ENCODE measurements at places on chromosomes 4 and X. TPM values are rescaled to one million over a fixed set of nuclear protein-coding genes. Genes with fewer than 3 reads are reported as not detected.

GRCh38 chr4:20253735-20254409 lies 2.2 kb downstream of the SLIT2 start:
- peak overlapping the region; percentile 80 for H3K4me3 ChIP-seq
- peak; percentile 38 for DNase-seq
- H3K4me1 ChIP-seq = no peaks in the 10 kb centered on the region
- no peaks in the 10 kb centered on the region for H3K27me3 ChIP-seq
- no peaks in the 10 kb centered on the region for H3K36me3 ChIP-seq
- H3K27ac ChIP-seq = peak overlapping the region; percentile 79

DNA sequence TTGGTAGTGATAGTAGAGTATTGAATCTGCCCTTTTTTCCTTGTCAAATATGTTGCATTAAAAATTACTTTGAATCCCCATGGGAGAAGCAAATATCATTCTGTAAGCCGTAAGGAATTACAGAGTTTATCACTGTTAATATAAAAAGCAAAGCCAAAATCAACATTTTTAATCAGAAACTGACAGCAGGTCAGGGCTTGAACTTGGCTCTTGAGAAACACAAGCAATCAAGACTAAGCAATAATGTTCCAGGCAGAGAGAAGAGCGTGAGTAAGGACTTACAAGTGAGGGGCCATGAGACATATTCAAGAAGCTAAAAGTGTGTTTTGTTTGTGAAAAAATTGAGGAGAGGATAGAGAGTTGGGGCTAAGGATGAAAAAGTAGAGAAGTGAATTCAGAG lies 68.2 kb downstream of the ARHGAP6 start:
- no peaks in the 10 kb centered on the region for H3K27me3 ChIP-seq
- H3K27ac ChIP-seq = peak overlapping the region; percentile 4
- no peak for DNase-seq
- no peaks in the 10 kb centered on the region for H3K36me3 ChIP-seq
- H3K4me1 ChIP-seq = no peaks in the 10 kb centered on the region

GRCh38 chr4:150818661-150819060 lies 196.4 kb downstream of the LRBA start:
- H3K27me3 ChIP-seq = no peaks in the 10 kb centered on the region
- DNase-seq = no peak
- no peak overlapping the region for H3K27ac ChIP-seq
- no peaks in the 10 kb centered on the region for H3K4me1 ChIP-seq

- no peaks in the 10 kb centered on the region for H3K27me3 ChIP-seq
- H3K4me1 ChIP-seq = no peaks in the 10 kb centered on the region
- H3K27ac ChIP-seq = peak overlapping the region; percentile 63
- no peaks in the 10 kb centered on the region for H3K36me3 ChIP-seq
Measured at GRCh38 chr4:86032476-86033022, 327.3 kb downstream of the MAPK10 start.

TRIML2 gene
- total RNA-seq = not detected

GPR82 gene
- total RNA-seq = not detected

RAB40AL gene
- 1.5 TPM for total RNA-seq

SPANXN4 gene
- total RNA-seq = not detected

PFKFB1 gene
- not detected for total RNA-seq

GRCh38 chrX:130060122-130061069 lies 49.9 kb downstream of the ELF4 start:
- H3K36me3 ChIP-seq = no peaks in the 10 kb centered on the region
- peak overlapping the region; percentile 12 for H3K4me3 ChIP-seq
- no peaks in the 10 kb centered on the region for H3K27me3 ChIP-seq
- H3K27ac ChIP-seq = peak overlapping the region; percentile 38
- DNase-seq = peak; percentile 82

STATH gene
- not detected for total RNA-seq

DNA sequence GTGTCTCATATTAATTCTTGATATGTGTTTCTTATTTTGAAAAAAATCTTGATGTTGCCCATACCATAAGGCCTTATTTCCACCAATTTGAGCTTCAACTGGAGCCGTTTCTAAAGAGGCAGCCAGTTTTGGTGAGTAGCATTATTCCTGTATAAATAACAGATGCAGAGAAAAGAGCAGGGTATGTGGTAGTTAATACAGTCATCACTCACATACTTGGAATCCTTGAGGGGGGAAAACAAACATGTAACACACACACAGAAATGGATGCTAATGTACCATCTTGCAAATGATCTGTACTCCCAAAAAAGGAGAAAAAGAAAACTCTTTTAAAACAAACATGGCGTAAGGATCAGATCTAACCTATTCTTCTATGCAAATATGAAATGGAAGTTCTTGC lies 389.7 kb downstream of the GPM6A start:
- no peaks in the 10 kb centered on the region for H3K36me3 ChIP-seq
- H3K27me3 ChIP-seq = no peaks in the 10 kb centered on the region
- DNase-seq = no peak
- H3K4me1 ChIP-seq = no peaks in the 10 kb centered on the region

MCTS1 gene
- 36.1 TPM for total RNA-seq

DNA sequence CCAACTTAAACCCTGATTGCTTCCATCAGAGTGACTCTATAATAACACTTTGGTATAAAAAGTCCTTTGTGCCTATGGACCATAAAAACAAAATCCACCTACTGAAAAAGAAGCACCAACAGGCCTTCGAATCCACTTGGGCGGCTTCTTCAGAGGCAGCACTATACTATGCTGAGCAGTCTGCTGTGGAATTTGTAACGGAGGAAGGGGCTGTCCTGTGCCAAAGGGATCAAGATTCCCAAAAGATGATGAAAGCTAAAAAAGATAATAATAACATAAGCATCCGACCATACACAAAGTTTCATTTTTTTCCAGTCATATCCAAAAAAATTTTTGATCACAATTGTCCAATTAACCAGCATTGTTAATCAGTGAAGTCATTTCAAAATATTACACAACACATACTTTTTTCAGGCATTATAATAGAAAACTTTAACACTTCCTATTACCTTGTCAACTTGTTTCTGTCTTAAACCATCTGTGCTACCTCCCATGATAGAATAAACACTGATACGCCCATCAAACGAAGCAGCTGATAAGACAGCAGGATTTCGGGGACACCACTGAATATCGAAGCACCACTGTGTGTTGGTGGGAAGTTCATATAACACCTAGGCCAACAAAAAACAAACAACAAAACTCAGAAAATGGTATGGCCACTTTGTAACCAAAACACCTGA lies 24.1 kb downstream of the SEC31A start:
- DNase-seq = no peak
- H3K27ac ChIP-seq = no peak overlapping the region
- H3K36me3 ChIP-seq = no peaks in the 10 kb centered on the region
- H3K27me3 ChIP-seq = no peaks in the 10 kb centered on the region

PPBP gene
- not detected for total RNA-seq

GYG2 gene
- 2.4 TPM for total RNA-seq

- no peaks in the 10 kb centered on the region for H3K27me3 ChIP-seq
- H3K4me3 ChIP-seq = no peak overlapping the region
- no peak for DNase-seq
- H3K27ac ChIP-seq = no peak overlapping the region
- no peaks in the 10 kb centered on the region for H3K36me3 ChIP-seq
Measured at GRCh38 chr4:24070117-24070516, 180.3 kb upstream of the PPARGC1A start.

GRCh38 chr4:48604527-48604926 lies 114.5 kb downstream of the ZAR1 start:
- H3K4me3 ChIP-seq = no peak overlapping the region
- DNase-seq = no peak
- no peak overlapping the region for H3K27ac ChIP-seq
- H3K36me3 ChIP-seq = no peaks in the 10 kb centered on the region
- no peaks in the 10 kb centered on the region for H3K27me3 ChIP-seq

GRCh38 chrX:44874420-44875184 lies 1.6 kb downstream of the KDM6A start:
- H3K36me3 ChIP-seq = no peaks in the 10 kb centered on the region
- H3K4me1 ChIP-seq = peaks cover 4% of the 10 kb centered on the region
- H3K4me3 ChIP-seq = peak overlapping the region; percentile 93
- DNase-seq = no peak
- peak overlapping the region; percentile 99 for H3K27ac ChIP-seq

DNA sequence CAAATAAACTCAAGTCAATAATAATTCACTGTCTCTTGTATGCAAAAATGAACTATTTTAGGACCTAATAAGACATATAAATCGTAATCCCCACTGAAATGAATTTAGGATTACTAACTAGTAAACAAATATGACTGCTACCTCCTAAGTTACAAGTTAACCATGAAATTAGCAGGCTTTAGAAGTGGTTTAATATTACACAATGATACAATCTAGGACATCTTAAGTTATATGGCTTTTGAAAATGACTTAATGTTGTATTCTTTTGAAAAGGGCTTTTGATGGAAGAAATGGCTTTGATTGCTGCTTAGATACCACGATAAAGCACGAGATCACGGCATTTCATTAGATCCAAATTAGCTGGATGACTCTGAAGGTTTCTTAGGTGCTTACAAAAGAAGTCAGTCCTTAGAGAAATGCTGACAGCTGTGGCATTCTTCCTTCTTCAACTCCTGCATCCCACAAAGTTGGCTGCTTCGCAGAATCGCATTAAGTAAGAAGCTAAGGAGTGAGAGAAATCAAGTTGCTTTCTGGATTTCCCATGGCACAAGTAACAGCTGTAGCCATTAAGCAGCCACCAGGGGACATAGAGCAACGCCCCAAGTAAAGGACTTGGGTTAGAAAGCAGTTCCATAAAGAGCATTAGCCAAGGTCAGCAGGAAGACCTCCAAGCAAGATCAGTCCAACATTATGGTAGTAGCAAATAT lies 6.9 kb downstream of the SLC10A7 start:
- H3K4me3 ChIP-seq = no peak overlapping the region
- no peaks in the 10 kb centered on the region for H3K27me3 ChIP-seq
- DNase-seq = no peak
- no peak overlapping the region for H3K27ac ChIP-seq
- H3K36me3 ChIP-seq = no peaks in the 10 kb centered on the region
- no peaks in the 10 kb centered on the region for H3K4me1 ChIP-seq

DNA sequence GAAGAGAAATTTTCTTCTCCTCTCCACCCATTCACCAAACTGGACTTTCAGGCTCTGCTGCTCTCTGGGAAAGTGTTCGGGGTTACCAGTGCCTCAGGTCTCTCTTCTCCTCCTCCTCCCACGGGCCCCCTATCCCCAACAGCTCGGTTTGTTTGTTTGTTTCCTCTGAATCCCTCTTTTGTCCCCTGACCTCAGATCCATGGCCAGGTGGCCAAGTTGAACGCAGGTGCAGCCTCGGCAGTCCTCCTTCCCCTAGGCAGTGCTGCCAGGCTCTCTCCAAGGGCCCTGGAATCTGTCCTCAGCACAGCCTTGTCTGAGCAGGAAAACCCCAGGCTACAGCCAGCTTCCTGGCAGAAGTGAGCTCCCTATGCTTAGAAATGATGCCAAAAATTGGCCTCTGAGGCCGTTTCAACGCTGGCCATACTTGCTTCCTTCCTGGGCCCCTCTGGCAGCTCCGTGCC lies 60.0 kb downstream of the FHDC1 start:
- DNase-seq = no peak
- H3K27ac ChIP-seq = peak overlapping the region; percentile 44
- no peaks in the 10 kb centered on the region for H3K27me3 ChIP-seq
- no peaks in the 10 kb centered on the region for H3K36me3 ChIP-seq
- no peaks in the 10 kb centered on the region for H3K4me1 ChIP-seq

DNA sequence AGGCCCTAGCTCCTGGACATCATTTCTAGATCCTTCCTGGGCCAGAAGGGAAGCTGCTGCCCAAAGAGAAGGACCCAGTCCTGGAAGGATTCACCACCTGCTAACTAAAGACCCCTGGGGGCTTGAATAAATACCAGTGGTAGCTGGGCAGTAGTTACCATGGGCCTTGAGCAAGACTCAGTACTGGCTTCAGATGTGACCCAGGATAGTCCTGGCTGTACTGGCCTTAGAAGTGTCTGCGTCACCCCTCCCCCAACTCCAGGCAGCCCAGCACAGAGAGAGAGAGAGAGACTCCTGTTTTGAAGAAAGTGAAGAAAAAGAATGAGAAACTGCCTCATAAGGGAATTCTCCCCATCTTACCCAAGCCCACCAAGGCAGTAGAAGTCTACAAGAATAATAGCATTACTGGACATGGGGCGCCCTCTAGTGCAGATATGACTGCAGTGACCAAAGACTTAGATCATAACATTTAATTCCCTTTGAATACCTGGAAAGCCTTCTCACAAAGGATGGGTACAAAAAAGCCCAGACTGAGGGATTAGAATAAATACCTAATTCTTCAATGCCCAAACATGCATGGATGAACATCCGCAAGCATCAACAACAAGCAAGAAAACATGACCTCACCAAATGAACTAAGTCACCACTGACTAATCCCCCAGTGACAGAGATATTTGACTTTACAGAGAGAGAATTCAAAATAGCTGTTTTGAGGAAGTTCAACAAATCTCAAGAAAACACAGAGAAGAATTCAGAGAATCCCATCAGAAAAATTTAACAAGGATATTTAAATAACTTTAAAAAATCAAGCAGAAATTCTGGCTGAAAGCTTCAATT lies 171.8 kb downstream of the HNRNPD start:
- no peak for DNase-seq
- H3K36me3 ChIP-seq = no peaks in the 10 kb centered on the region
- no peaks in the 10 kb centered on the region for H3K27me3 ChIP-seq
- no peak overlapping the region for H3K27ac ChIP-seq
- H3K4me3 ChIP-seq = no peak overlapping the region

OCRL gene
- 34.7 TPM for total RNA-seq

PF4V1 gene
- total RNA-seq = not detected

- H3K27me3 ChIP-seq = no peaks in the 10 kb centered on the region
- no peak overlapping the region for H3K4me3 ChIP-seq
- no peak for DNase-seq
- no peaks in the 10 kb centered on the region for H3K4me1 ChIP-seq
- H3K36me3 ChIP-seq = no peaks in the 10 kb centered on the region
Measured at GRCh38 chr4:71334465-71334882, 4.3 kb upstream of the SLC4A4 start.

DNA sequence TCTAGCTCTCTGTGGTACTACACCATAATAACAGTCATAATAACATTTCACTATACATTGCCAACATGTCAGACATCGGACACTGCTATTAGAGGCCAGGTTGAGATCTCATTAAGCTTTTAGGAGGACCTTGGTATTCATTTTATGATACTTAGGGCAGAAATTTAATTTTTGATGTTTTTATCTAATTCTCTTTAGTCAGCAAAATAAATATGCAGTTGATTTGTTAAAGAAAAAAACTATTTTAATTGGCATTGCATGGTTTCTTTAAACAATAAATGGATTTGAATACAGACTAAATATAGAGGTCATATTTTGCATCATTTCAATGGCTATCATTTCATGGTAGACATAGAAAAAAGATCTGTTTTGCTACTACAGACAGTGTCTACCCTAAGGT lies 308.7 kb downstream of the PRDM5 start:
- DNase-seq = no peak
- H3K4me1 ChIP-seq = no peaks in the 10 kb centered on the region

DNA sequence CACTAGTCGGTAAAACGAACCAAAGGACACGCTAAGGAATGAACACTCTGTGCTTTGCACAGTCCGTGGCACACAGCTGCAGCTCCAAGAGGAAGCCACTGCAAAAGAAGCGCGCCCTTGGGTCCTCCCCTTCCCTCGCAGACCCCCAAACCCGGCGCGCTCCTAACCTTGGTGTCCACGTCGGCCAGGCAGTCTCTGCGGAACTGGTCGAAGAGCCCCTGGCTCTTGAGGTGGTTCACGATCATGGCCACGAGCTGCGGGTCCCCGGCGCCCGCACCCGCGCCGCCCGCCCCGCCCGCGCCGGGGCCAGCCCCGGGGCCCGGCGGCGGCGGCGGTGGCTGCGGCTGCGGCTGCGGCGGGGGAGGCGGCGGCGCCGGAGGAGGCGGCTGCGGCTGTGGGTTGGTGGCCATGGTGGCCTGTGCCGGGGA lies 333 bp downstream of the BOD1L1 start:
- peak overlapping the region; percentile 86 for H3K27ac ChIP-seq
- no peaks in the 10 kb centered on the region for H3K4me1 ChIP-seq
- DNase-seq = no peak
- peak overlapping the region; percentile 72 for H3K4me3 ChIP-seq
- H3K27me3 ChIP-seq = no peaks in the 10 kb centered on the region

TMEM184C gene
- total RNA-seq = 14.7 TPM
